ENCODE measurements at places on chromosomes 13 and 19.

- no peak for DNase-seq
Observed at GRCh38 chr13:72113076-72113475, 246.1 kb upstream of the DACH1 start.

DNA sequence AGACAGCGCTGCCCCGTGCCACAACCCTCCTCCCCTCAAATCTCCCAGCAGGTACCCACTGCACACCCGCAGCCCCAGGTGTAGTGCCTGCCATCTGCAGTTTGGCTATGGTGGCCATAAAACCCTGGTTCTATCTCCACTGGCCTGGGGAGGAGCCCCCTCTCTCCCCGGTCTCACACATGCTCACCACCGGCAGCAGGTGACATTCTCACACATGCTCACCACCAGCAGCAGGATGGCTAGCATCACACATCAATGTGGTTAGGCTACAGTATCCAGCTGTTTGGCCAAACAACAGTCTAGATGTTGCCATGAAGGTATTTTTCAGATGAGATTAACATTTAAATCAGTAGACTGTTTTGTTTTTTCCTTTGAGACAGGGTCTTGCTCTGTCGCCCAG, 31.1 kb downstream of the ELL start:
- no peak for DNase-seq

DNA sequence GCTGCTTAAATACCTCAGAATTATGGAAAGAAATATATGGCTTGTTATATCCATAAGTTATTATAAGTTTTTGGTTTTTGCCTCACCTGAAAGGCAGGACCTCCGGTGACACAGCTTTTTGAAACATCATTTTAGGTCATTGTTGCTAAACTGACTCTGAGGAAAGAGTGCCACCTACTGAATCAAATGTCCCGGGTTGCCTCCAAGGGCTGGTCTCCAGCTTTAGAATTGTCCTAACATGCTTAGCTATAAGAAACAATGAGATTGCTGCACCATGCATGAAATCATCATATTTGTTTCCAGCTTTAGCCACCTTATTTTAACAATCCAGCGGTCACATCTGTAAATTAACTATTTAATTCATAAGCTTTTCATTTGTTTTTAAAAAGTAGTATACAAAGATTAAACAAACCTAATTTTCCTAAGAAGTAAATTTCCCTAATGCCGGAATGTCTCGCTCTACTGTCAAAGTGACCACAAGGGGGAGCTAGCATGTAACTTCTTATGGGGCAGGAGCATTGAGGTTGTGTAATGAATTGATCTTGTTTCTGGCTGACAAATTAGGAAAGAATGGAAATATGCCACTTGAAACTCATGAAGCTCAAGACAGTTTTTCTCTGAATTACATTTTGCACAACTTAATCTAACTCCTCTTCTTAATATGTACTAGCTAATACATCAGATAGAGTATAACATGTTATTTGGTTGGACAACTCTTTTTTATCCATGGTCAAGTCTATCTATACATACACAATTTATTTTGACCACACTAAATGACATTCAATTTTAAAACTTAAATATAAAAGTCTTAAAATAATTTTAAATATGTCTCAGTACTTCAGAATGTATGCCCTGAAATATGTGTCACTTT, 6.7 kb upstream of the PCDH17 start:
- peak; percentile 88 for DNase-seq

DNA sequence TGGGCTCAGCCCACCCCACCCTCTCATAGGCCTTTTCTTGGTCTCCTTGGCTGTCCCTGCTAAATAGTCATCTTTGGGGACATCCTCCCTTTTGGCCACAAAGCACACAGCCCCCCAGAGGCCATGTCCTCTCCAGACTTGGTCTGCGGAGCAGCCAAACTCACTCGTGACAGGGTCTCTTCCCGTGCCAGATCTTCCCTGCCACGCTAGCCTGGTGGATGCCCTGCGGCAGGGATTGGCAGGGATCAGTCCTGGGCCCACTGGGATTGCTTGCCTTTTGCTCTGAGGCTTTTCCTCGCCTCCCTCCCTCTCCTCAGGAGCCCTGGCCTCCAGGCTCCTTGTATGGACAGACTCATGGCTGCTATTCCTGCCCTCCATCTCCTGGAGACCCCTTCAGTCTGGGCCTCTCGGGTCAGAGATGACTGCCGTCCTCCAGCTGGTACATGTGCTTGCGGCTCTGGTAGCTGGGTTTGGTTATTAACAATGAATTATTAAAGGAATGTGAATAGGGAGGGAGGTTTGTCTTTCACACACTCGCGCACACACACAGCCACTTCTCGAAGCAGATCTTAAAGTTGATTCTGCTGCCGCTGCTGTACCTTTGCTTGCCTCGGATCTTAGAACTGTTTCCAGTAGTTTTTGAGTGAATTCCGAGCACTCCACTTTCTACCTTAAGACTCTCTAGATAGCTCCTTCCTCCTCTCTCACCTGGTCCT, 45.1 kb downstream of the NFIX start:
- no peak for DNase-seq

DNA sequence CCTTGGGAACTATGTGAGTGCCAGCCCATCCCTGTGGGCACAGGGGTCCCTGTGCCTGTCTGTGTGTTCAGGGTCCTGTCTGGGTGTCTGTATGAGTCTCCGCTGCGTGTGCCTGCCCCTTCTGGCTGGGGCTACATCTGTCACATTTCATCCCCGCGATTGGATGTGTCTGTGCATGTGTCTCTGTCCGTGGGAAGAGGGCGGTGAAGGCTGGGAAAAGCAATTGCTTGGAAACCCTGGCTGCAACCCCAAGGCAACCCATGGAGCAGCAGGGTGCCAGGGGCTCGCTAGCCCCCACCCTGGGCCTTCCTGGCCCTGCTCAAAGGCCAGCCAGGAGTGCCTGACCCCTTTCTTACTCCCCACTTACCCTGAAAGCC, 1.4 kb downstream of the MAG start:
- peak; percentile 80 for DNase-seq

Measured in head of caudate nucleus (tissue), 42 donors.